Stimulated activated CD4-positive, alpha-beta T cell treated with anti-CD3 and anti-CD28 coated beads, Interleukin-4, amount 100 ng/mL, for 1 hour (primary cell): ENCODE measurements at places on chromosomes 3 and 15.

- DNase-seq = no peak
Observed at GRCh38 chr3:95815828-95816227, 998.6 kb upstream of the EPHA6 start.

DNA sequence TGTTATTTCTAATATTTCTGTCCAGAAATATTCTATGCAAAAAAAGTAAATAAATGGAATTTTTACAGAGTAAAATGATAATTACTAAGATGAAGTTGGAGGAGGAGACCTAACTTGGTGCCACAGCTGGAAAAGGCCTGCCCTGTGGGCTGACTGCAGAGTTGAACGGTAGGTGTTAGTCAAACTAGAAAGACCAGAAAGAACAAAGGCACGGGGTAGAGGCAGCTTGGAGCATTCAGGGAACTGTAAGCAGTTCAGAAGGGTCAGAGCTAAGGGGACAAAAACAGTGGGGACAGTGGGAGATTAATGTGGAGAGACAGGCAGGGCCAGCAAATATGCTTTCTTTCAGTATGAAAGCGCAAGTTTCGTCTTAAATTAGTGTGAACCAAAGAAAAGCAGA, 39.3 kb upstream of the PTPRG start:
- DNase-seq = no peak

GRCh38 chr3:166456286-166456685, 619.1 kb upstream of the BCHE start:
- DNase-seq = no peak

DNA sequence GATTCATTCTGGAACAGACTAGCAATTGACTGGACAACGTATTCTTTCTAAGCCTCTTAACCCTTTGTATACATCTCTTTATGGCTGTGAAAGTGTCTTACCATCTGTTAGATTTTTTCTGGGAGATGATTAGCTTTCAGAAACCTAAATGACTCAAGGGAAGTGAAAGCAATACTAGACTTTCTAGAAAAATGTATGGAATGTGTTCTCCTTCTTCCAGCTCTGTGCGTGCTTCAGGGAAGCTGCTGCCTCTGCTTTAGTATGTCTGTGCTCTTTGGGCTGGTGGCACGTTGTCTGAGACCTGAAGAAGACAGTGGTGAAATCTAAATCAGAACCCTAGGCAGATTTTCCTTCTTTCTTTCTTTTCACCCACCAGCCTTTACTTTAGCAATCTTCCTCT, 89.5 kb downstream of the ITPR1 start:
- no peak for DNase-seq

GRCh38 chr3:155504682-155505081, 211.2 kb upstream of the STRIT1 start:
- DNase-seq = no peak

DNA sequence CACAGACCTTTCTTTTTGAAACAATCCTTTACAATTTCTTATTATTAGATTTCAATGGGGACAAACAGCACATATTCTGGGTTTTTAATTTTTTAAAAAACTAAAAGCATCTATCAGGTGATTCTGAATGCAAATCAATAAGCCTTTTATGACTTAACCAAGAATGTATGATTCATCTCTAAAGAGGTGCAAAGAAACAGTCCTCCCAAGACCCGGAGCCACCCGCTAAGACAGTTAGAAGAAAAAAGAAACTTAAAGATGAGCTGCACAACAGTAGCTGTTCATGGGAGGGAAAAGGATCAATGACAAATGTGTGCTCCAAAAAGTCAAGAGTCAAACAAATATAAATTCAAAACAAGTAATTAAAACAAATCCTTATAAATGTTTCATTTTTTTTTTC, 319.5 kb downstream of the THSD4 start:
- DNase-seq = no peak

DNA sequence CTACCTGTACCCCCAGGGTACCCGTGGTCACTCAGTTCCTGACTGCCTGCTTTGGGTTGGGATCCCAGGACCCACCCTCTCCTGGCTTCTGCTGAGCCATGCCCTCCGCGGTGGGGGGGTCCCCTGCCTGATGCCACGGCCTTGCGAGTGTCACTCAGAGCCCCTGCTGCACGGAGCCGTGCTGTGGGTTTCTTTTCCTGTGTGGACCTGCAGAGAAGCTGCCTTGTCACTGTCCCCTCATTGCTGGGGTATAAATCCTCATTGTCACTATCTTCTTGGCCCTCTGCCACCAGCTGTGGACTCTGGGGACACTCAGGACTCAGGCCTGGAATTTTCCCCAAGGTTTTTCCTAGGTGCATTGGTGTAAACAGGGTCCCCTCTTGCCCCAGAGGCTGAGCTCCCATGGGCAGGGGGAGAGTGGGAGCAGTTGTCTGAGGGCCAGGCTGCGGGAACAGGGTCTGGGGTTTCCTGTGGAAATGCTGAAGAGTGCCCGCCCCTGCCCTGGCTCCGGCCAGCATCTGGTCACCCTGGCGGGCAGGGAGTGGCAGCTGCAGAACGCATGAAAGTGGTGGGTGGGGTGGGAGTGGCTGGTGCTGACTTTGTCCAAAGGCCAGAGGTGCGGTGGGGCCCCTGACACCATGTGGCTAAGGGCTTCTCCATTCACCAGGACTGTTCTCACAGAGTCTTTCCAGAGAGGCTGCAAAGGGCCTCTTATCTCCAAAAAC, 191.7 kb downstream of the GOLGA6L6 start:
- peak; percentile 6 for DNase-seq

DNA sequence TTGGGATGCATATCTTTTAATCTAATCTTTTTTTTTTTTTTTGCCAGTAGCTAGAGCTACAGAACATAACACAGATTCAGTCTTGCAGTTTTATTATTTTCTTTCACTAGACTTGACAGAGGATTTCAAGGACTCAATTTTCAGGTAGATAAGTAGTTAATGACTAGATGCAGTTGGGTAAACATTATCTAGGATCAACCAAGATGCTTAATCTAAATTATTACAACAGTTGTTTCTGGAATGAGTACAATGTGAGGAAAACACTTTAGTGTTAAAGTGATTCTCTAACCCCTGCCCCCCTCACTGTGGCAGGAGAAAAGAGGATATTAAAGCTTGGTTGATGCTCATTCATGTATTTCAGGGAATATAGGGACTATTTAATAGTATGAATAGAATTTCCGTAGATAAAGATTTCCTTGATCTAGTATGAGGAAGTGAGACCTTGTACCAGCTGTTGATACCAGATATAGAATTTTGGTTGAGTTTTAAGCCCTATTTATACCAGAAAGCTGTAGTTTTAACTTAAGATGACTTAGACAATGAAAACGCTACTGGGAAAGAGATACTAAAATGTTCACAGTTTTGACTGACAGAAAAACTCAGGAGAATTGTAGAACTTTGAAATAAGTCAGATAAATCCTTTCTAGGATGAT, 389.0 kb upstream of the C2CD4B start:
- no peak for DNase-seq

GRCh38 chr3:13332740-13333139, 87.4 kb downstream of the NUP210 start:
- no peak for DNase-seq
